Renal cortex interstitium (tissue), 15 donors: ENCODE measurements at places on chromosomes 2 and 18. TPM values are rescaled to one million over a fixed set of nuclear protein-coding genes. Genes with fewer than 3 reads are reported as not detected.

The DPYSL5 gene
- polyA plus RNA-seq: 4.4 TPM

DNA sequence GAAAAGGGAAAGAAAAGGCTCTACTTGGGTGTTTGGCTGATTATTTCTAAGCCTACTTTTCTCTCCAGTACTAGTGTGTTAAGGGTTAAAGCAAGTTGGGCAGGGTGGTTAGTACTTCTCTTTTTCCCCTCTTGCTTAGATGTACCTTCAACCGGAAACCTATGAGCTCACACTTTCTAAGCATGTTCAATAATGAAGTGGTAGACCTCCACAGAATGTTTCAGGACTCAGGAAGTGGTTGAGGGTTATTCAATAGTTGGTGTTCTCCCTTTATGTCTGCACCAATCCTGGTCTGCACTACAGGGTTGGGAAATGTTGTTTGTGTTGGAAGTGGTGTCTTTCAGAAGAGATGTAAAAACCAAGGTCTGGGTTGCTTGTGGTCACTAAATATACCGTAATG is 137.1 kb downstream of the ZEB2 start:
- DNase-seq: no peak

DNA sequence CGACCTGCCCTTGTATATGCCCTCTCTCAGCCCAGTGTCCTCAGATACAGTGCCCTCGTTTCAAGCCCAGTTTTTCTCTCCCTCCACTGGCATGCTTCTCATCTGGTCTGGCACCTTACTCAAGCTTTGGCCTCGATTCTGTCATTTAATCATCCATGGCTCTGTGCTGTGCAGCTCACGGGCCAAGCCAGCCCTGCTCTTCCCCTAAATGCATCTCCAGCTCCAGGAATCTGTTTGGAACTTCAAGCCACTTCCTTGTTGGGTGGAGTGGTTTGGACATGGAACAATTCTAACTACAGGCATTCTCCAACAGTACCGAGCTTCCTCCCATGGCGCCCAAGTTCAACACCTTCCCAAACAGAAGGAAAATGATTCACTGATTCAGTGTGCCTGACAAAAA is 76.7 kb upstream of the ZNF397 start:
- no peak for DNase-seq

The SLC4A3 gene
- polyA plus RNA-seq: 13.7 TPM

- no peak for DNase-seq
These were observed 1848.6 kb upstream of the CELF4 start for GRCh38 chr18:39414009-39414700.

The STPG4 gene
- 0.37 TPM for polyA plus RNA-seq
